Daoy (cell line): ENCODE measurements at places on chromosomes 5 and 9.

- no peak for DNase-seq
Measured at GRCh38 chr5:32298059-32298415, 14.7 kb downstream of the MTMR12 start.

GRCh38 chr9:23451802-23452418, 374.1 kb downstream of the ELAVL2 start:
- no peak for DNase-seq

DNA sequence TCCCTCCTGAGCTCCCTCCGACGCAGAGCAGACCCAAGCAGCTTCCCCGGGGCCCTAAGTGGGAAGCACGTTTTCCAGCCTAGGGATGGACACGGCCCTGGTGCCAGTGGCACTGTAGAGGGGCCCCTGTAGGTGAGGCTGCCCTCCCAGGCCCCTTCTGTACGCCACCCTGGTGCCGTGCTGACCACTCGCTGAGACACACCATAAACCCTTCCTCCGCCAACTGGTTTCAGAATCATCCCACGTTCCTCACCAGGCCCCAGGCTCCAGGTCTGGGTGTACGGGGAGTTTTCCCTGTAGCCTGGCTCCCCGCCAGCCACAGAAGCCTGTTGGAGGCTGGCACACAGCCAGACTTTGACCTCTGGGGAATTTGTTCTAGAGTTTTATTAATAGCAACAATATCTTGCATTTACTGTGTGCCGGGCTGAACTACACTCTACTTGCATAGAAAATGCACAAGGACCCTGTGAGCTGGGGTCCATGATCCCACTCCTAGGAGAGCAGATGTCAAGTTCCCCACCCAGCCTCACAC, 18.2 kb upstream of the WDR38 start:
- peak; percentile 77 for DNase-seq

DNA sequence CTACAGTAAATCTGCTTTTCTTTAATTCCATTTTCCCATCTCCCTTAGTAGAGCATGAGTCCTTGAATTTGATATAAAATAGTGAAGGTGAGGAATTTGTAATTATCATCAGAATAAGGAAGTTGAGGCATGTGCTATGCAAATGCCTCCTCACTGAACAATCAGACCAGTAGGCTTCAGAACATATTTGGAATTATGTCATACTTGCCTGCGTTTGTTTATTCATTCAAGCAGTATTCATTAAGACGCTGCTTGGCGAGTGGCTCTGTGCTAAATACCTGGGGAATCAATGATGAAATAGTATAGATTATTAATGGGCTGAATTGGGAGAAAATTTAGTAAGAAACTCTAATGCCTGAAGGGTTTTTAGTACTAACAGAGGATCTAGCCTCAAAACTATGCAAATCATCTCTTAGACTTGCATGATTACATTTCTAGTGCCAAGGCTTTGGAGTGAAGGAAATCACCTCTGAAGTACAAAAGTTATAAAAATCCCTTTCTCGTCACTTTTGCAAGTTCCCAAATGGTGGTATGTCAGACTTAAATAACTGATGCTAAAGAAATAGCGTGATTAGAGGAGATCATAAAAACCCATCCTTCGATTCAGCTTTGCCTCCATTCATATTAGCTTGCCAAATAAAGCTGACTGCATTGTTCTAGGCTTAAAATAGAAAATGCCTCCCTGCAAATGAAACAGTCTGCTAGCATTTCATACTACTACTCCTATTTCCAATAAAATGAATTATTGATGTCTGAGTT, 141.7 kb downstream of the PCSK5 start:
- DNase-seq, result no peak

DNA sequence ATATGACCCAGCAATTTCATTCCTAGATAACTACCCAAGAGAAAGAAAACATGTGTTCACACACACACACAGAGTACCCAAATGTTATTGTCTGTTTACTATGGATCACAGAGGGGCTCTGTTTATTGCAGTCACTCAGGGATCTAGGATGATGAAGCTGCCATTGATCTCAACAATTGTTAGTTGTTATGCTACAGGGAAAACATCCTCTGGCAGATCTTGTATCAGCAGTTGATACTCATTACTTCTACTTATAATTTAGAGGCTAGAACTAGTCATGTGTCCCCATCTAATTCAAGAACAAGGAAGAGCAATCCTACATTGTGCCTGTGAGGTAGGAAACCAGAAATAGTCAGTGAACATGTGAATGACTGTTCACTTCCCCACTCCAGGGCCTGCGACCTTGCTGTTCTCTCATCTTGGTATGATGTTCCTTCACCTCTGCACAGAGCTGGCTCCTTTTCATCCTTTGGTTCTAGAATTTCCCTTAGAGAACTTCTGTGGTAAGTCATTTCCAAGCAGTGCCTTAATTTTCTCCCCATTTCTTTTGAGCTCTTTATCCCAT, 30.3 kb downstream of the NMUR2 start:
- no peak for DNase-seq

- DNase-seq, result no peak
Measured at GRCh38 chr5:56737951-56738606, 77.3 kb upstream of the MAP3K1 start.

GRCh38 chr9:89418882-89419640, 78.9 kb downstream of the SEMA4D start:
- no peak for DNase-seq

DNA sequence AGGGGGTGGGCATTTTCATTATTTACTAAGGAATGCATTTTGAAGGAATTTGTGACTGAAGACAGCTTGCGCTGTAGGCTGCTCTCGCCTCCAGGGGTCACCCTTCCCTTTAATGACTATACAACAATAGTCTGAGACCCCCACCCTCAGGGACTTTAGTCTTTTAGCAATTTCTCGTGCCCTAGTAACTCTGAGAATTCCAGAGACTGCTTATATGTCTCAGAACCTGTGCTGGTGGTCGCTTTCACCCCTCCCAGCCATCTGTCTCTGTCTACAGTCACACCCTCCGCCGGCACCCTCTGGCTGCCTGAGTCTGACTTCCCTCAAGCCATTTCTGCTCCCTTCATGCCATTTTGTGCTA, 671.4 kb downstream of the NR2F1-AS1 start:
- DNase-seq, result no peak

DNA sequence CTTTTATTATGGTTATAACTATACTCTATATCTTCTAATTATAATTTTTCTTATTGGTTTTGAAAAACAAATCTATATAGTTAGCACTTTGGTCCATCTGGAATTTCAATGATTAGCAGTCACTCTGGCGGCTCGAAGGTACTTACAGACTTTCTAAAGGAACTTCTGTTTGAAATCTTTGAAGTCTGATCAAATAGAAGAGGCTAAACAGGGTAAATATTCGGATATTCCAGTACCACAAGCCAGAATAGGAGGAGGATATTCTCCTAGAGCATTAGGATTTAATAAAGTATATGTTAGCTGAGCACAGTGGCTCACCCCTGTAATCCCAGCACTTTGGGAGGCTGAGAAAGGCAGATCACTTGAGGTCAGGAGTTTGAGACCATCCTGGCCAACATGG, 38.7 kb upstream of the HSD17B3 start:
- no peak for DNase-seq

DNA sequence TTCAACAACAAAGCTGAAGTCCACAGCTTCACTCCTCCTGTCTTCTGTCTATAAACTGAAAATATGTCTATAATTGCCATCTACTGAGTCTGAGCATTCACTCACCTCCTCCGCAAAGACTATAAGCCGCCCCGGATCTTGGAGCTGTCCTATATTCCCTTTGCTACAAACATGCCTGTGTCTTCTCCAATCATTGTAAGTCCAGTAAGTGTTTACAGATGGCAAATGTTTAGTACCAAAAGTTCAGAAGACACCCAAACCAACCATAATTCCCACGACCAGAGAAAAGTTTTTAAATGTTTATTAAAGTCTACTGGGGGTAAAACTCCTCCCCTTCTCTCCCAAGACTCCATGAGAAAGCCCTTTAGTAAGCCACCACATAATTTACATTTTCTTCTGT, 80.9 kb downstream of the EBF1 start:
- DNase-seq, result no peak

- no peak for DNase-seq
Measured at GRCh38 chr5:22044229-22044628, 808.9 kb downstream of the CDH12 start.

DNA sequence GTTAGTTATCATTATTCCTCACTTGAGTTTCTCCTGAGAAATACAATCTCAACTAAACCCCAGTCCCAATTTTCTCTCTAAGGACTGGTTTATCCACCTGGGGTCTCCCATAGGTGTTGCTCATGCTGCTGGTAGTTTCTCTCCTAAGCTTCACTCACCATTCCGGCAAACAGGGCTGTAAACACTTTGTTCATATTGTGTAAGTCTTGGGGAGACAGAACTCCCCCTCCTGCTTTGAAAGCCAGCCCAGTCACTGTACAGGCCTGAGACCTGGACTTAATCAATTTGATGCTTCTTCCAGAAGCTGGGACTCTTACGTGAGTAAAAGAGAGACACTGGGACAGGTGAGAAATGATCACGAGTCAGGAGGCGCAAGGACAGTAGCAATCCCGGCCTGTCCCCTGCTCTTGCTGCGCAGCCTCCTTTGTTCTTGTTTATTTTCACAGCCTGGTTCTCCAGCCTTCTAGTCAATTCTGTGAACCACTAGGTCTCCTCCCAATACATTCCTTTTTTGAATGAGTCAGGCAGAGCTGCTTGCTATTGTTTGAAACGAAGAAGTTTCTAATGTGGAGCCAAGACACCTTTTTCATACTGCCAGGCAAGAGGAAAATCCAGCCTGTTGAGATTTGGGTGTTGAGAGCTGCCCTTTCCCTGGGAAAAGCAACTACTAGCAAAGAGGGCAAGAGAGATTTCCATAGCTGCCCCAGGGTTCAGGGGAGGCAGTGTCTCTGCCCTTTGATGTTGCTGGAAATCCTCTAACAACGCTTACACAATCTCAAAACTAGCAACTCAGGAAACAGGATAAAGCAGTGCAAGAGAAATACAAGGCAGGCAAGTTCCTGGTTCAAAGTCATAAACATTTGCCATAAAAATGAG, 9.2 kb upstream of the SHROOM1 start:
- DNase-seq, result no peak

DNA sequence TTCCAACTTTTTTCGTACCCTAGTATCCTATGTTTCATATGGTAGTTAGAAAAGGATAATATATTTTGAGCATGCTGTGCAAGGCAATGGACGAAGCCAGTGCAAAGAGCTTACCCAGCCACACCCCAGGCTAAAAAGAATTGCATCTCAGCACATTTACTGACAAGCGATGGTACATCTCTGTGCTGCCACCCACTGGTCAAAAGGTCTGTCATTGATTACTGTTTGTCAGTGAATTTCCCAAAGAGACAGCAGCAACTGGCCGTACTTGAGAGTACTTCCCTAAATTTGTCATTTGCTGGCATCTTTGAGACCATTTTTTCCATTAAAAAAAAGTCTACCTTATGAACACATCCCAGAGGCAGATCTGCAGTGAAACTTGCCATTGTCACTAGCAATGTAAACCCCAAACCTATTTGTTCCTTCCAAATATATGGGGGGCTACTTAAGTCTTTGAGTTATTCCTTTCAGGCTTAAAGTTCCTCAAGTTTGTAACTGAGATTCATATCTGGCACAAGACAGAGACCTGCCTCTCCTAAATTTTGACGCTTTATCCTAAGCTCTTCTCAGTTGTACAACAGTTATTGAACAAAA, 184.3 kb downstream of the CTNND2 start:
- peak; percentile 66 for DNase-seq

DNA sequence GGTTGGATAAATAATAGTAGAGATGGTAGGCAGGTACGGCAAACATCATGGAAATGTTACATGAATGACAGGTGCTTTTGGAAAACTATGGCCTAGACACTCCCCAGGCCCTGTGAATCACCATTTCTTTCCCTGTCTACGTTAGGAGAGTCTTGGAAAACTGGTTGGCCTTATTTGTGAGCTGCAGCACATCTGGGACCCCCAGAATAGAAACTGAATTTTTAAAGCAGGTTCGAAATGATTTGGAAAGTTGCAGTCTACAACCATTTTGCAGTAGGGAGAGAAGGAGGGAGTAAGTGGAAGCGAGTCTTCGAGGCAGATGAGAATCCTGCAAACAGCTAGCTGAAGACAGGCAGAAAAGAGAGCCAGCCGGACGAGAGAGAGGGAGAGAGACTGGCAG, 13.0 kb downstream of the C1QTNF2 start:
- no peak for DNase-seq

- DNase-seq, result no peak
Measured at GRCh38 chr9:754150-754931, 87.2 kb upstream of the DMRT1 start.

GRCh38 chr5:141493500-141494422, 4.9 kb downstream of the PCDHGC5 start:
- peak; percentile 35 for DNase-seq

- DNase-seq, result no peak
Measured at GRCh38 chr9:94861589-94862272, 135.2 kb downstream of the AOPEP start.

DNA sequence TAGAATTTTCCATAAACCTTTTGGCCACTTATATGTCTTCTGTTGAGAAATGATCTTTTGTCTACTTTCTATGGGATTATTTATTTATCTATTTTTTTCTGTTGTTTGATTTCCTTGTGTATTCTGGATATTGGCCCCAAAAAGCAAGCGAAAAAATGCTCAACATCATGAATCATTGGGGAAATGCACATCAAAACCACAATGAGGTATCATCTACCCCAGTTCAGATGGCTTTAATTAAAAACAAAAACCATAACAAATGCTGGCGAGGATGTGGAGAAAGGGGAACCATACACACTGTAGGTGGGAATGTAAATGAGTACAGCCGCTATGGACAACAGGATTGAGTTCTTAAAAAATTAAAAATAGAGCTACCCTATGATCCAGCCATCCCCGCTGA, 125.0 kb upstream of the LPCAT1 start:
- peak; percentile 21 for DNase-seq
